ENCODE measurements at places on chromosomes 1 and 21.
A peak's percentile ranks its signal among the peaks of the same experiment; 100 is the strongest.

DNA sequence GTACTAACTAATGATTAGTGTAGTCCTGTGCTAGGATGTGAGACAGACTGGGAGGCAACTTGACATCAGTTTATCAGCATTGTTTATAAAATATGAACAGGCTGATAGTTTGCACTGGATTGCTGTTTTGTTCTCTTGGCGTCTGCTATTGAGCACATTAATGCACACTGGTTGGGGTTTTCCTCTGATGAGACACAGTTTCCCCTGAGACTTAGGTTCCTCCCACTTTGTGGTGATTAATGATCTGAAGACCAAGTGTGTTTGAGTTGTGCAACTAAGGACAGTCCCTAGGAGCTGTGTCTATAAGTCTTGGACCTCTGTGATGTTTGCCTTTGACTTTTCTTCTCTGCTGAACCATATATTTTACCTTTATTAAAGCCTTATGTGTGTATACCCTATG lies 1015.4 kb downstream of the AMY1C start:
- DNase-seq, result no peak

GRCh38 chr1:12132078-12132477 lies 34.7 kb upstream of the TNFRSF1B start:
- DNase-seq, result peak; percentile 34

DNA sequence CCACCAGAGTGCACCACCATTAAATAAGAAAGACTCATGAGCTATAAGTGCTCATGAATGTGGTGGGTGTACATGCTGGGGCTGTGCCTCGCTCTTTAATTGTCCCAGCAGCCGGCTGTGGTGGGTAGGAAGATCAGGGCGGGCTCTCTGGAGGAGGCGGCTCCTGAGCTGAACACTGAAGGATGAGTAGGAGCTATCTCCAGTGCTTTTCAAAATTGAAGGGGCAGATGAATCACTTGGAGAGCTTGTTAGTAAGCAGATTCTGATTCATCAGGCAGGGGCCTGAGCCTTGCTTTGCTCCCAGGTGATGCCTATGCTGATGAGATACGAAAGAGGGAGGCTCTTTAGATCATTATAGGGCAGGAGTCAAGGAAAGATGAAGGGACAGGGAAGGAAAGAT lies 54.1 kb downstream of the ETS2 start:
- DNase-seq, result peak; percentile 49

DNA sequence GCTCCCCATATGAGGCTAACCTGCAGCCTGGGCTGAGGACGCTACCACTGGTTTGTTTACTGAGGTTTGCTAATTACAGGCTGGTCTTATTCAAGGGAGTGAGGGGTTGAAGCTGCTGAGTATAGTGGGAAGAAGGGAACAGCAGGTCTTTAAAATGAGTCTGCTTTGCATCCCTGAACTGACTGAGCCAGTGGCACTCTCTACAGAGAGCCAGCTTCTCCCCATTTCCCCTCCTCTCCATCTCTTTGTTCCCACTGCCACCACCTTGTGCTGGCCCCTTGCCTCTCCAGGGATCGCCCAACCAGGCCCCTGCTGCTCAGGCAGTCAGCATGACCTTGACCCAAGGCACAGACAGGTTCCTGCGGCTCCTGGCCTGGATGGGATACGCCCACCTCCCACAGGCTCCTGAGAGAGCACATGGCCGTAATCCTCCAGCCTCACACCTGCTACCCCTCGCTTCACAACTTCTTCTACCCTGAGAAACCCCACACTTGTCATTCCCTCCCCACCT lies 45.0 kb downstream of the IER5 start:
- DNase-seq, result no peak

DNA sequence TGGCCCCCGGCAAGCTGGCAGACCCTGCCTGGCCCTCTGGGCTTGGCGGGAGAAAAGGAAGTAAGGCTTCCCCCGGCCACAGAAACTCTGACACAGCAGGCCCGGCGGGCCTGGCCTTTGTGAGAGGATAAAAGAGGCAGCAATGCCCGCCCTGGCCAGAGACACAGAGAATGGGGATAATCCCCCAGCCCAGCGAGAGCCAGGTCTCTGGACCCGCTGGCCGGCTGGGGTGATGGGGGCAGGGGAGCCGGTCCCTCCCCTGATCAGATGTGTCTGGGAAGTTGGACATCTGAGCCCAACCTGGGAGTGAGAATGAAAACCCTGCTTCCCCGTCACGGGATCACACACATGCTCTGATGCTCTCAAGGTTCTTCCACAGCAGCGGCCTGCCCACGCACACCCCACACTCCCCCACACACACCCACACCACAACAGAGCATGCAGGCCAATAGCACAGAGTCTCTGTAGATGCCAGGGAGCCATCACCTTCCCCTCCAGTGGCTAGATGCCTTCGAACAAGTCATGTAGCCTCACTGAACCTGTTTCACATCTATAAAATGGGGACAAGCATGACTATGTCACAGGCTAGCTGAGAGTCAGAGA lies 4.2 kb downstream of the RSPO1 start:
- no peak for DNase-seq

DNA sequence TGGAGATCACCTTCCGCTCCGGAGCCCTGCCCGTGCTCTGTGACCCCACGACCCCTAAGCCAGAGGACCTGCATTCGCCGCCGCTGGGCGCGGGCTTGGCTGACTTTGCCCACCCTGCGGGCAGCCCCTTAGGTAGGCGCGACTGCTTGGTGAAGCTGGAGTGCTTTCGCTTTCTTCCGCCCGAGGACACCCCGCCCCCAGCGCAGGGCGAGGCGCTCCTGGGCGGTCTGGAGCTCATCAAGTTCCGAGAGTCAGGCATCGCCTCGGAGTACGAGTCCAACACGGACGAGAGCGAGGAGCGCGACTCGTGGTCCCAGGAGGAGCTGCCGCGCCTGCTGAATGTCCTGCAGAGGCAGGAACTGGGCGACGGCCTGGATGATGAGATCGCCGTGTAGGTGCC lies 9.6 kb downstream of the SPATA46 start:
- no peak for DNase-seq

GRCh38 chr1:154861607-154862094 lies 8.4 kb downstream of the KCNN3 start:
- DNase-seq, result peak; percentile 87

- DNase-seq, result no peak
Measured at GRCh38 chr1:87888446-87888845, 559.8 kb downstream of the LMO4 start.

DNA sequence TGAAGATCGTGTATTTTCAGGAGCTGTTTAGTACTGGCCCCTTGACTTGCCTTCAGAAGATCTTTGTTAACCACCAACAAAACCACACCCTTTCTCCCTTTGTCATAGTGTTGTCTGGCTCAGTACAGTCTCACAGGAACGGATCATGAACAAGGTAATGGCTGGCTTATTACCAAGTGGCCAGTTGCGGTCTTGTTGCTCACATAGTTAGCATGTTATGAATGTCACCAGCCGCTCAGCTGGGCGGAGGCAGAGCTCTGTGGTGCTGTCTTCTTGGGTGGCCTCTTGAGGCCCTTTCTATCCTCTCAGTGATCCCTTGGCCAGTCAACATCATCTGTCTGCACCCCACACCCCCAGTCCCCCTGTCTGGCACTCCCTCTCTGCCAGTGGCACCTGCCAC lies 21.4 kb downstream of the CNIH3 start:
- peak; percentile 89 for DNase-seq

GRCh38 chr1:39481289-39481688 lies 10.1 kb upstream of the BMP8A start:
- no peak for DNase-seq

DNA sequence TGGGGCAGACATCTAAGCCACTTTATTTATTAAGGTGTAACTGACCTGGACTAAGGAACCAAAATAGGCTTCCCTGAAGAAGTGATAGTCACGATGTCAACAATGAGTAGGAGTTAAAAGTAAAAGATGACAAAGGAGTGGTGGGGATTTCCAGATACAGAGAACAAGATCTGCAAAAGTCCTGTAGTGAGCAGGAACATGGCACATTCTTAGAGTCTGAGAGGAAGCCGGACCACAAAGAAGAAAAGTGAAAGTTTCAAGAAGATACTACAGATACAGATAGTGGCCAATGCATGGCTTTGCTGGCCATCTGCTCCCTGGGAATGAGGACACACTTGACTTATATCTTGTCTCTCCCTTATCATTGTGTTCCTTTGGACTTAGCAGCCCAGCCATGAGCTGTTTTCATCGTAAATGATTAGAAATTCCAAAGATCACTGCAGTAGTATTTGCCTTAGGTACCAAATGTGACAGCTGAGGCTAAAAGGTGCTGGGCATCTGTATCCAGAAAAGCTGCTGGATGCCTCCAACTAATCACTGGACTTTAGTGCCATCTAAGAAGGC lies 302.4 kb upstream of the NR5A2 start:
- no peak for DNase-seq

- DNase-seq, result no peak
Measured at GRCh38 chr1:150550222-150551050, 1.2 kb downstream of the ADAMTSL4 start.

DNA sequence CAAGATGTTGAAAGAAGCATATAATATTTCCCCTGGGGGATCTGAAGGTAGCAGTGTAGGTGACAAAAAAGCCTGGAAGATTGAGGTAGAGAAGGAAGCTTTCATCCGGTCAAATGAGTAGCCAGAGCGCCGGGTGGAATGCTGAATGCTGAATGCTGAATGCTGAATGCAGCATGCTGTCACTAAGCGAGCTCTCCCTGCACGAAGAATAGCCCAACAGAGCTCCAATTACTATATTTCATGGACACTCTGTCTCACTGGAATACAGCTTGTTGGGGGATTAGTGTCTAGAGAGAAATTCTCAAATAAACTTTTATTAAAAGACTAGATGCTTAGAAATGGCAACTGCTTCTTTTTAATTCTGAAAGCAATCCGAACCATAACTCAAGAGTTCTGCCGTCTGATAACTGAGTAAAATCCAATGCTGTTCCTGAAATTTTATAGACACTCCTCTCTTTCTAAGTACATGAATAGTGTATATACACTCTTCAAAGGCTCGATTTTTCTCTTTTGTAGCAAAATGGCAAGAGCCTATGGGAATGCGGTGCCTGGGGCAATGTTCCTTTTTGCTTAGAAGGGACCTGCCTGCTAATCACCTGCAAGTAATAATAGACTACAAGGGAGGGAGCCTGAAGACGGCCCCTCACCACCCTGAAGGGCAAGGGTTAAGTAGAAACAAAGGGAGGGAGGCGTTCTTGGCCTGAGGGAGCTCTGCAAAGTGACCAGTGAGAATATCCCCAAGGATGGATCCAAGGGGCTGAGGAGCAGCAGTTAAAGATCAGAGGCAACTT lies 203.7 kb upstream of the ESRRG start:
- DNase-seq, result no peak

GRCh38 chr1:96034006-96034405 lies 687.6 kb upstream of the PTBP2 start:
- DNase-seq, result no peak

DNA sequence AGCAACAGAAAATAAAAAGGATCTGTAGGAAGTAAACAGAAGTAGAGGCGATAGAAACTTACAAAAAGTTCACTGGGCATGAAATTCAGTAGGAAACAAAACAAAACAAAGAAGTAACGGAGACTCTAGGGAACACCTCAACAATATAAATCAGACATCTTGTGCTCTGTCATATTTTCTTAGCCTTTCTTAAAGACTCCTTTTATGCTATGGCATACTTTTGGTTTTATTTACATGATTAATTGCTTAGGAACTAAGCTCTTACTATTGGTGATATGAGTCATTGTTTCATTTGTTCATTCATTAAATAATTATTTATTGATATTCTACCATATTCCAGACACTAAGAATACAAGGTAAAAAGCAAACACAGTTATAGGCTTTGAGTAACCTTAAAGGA lies 126.6 kb downstream of the KCNT2 start:
- DNase-seq, result peak; percentile 14

DNA sequence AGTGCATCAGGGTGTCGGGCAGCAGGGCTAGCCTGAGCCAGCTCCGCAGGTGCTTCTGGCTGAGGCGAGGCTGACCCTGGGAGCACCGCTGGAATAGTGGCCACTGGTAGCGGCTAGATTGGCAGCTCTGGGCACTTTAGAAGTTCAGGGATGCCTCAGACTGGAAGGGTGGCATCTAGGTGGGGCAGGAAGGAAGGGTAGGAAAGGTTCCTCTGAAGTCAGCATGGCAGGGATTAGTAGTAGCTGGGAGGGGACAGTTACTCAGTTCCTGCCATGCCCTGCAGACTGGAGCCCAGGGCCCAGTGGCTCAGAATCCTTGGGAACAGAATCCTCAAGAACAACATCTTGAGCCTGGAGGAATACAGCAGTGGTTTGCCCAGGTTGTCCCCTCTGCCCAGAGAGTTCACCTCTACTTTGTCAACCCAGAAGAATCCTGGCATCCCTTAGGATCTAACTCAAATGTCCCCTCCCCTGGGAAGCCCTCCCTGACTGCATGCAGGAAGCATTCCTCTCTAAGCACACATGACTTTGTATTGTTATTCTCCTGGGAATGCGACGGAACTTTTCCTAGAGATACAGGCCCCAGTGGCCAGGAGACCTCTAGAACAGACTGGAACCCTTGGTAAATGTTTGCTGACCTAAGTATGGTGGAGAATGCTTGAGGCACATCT lies 39.5 kb upstream of the BCAR3 start:
- DNase-seq, result no peak

- peak; percentile 92 for DNase-seq
Measured at GRCh38 chr1:94792473-94793295, 27.5 kb upstream of the SLC44A3 start.

- peak; percentile 30 for DNase-seq
Measured at GRCh38 chr1:230067419-230067870, 407 bp downstream of the GALNT2 start.

DNA sequence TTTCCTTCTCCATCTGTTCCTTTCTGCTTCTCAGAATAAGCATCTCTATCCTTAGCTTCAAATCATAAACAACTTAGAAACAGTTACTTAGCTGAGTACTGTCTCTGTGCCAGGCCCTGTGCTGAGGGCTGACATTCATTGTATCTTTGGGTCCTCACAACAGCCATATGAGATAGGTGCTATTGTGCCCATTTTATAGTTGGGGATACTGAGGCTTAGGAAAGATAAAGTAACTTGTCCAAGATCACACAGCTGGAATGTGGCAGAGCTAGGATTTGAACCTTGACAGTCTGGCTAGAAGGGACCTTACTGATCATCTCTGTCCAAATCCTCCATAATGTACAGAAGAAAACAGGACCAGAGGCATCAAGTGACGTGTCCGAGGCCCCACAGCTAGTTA lies 25.0 kb downstream of the CD247 start:
- no peak for DNase-seq

DNA sequence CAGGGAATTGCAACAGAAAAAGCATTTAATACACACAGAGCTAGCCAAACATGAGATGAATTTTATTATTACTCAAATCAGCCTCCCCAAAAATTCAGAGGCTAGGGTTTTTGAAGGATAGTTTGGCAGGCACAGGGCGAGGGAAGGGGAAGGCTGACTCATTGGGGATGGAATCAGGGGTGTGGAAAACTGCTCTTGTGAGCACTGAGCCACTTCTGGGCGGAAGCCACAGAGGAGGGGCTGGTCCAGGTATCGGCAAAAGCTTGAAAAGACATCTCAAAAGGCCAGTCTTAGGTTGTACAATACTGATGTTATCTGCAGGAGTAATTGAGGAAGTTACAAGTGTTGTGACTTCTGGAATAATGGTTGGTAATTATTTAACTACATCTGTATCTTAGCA lies 109.4 kb downstream of the TLR5 start:
- DNase-seq, result no peak

- no peak for DNase-seq
Measured at GRCh38 chr1:224529844-224530243, 86.3 kb upstream of the CNIH3 start.

GRCh38 chr1:27521861-27522431 lies 32.0 kb upstream of the WASF2 start:
- DNase-seq, result no peak

- DNase-seq, result no peak
Measured at GRCh38 chr1:209150114-209150513, 433.4 kb upstream of the CAMK1G start.

- DNase-seq, result no peak
Measured at GRCh38 chr1:69426401-69426800, 141.3 kb upstream of the LRRC7 start.

Data from HCEC 1CT (cell line).